ENCODE measurements at places on chromosomes 12 and 14.

DNA sequence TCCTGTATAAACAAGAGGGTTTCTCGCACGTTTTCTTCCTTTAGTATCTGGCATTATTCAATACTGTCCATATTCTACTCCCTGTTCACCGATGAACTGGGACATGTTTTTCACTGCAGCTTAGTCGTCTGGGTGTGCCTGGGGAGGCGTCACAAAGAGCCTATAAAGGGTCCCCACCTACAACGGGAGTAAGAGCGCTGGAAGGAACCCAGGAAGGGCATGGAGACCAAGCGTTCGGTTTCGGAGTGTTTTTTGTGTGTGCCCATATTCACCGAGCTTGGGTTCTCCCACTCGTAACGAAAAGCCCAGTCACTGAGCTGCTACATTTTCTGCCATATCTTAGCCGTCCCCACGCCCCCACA lies 592 bp upstream of the USP15 start:
- no peak for DNase-seq

- no peak for DNase-seq
These were observed 158.6 kb upstream of the PARP11 start for GRCh38 chr12:4031703-4032291.

DNA sequence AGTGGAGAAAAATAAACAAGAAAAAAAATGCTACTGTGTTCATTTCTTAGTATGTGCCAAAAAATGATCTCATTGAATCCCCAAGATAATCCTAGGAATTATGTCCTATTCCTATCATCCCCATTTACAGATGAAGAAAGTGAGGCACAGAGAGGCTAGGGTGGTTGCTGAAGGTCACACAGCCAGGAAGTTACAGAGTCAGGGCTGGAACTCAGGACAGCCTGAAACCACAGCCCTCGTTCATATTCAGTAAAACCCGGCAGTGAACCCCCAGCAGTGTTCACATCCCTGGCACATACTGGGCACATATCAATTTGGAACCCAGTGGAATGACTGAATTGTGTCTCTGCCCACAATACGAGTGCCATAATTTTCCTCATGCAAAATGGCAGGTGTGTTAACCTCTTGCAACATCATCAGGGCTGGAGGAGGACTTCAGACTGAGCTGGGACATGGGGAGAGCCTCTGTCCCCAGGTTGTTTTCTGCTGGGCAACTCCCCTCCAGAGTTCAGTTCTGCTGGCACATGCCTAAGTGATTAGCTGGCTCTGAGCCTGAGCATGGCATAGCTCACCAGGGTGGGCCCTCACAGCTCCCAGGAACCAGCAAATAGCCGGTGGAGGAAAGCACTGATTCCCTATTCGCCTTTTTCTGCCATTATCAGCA lies 2.0 kb upstream of the PPP1CC start:
- DNase-seq, result no peak

DNA sequence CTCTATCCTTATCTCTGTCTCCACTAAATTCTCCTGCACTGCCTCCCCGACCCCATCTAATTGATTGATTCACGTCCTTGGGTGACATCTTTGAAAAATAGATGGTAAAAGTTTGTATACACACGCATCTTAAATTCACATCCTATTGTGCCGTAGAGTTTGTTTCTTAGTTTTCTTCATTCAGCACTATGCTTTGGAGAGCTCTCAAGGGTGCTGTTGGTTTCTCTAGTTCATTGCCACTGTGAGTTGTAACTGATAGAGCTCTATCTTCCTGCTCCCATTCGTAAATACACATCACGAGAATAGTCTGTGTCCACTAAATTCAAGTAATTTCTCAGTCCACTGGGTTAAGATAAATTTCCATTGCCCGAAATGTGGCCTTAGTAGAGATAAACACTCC lies 1537.4 kb downstream of the AACS start:
- DNase-seq, result no peak

DNA sequence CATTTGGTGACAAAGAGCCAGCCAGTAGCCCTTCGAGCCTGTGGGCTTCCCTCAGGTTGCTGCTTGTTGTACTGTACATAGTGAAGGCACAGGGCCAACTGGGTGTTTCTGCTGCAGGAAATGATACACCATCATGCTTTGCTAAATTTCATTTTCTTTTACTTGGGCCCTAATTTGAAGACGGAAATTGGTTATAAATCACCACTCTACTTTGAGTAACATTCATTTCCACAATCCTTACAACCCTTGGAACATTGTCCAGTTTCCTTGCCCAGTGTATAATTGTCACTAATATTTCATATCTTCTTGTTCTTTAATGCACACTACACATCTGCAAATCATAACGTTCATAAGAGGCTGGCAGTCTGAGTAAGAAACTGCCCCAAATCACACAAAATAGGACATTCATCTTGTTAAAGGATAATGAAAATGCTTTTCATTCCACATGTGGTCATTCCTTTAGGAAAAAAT lies 30.2 kb downstream of the MSRB3 start:
- DNase-seq, result no peak

GRCh38 chr12:92331383-92331782 lies 185.7 kb upstream of the BTG1 start:
- DNase-seq, result no peak

DNA sequence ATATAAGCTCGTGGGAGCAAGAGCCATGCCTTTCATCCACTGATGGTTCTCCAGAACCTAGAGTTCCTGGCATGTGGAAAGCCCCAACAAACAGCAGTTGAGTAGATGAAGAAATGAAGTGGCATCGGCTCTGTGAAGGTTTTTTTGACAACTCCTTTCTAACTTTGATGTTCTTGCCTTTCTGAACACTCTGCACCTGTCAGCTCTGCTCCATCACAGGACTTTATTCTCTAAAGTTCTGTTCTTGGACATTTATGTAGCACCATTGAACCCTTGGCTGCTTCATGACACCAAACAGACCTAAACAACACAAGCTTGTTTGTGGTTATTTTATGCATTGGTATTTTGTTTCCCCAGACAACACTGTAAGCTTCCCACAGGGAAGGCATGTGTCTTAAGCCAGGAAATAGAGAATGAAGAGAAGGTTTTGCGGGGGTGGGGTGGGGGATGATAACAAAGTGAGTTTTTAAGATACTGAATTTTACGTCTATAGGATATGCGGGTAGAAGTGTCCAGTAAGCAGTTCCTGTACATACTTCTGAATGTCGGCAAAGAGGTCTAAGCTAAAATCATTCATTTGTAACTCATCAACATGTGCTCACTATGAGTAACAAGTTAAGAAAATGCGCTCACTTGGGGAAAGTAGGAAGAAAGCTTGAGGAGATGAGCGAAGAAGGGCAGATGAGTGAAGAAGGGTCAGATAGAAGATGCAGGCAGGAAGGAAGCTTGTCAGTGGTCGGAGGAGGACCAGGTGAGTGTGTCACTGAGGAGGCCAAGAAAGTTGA lies 146.0 kb upstream of the PLEKHG7 start:
- no peak for DNase-seq

DNA sequence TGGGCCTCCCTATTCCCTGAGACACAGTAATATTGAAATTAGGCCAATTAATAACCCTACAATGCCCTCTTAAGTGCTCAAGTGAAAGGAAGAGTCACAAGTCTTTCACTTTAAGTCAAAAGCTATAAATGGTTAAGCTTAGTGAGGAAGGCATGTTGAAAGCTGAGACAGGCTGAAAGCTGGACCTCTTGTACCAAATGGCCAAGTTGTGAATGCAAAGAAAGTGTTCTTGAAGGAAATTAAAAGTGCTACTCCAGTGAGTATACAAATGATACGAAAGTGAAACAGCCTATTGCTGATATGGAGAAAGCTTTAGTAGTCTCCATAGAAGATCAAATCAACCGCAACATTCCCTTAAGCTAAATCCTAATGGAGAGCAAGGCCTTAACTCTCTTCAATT lies 140.8 kb downstream of the PTCSC3 start:
- no peak for DNase-seq

- no peak for DNase-seq
These were observed 8.3 kb upstream of the SERPINA1 start for GRCh38 chr14:94396628-94397225.

- DNase-seq, result no peak
These were observed 113.8 kb upstream of the G2E3 start for GRCh38 chr14:30445011-30445793.

DNA sequence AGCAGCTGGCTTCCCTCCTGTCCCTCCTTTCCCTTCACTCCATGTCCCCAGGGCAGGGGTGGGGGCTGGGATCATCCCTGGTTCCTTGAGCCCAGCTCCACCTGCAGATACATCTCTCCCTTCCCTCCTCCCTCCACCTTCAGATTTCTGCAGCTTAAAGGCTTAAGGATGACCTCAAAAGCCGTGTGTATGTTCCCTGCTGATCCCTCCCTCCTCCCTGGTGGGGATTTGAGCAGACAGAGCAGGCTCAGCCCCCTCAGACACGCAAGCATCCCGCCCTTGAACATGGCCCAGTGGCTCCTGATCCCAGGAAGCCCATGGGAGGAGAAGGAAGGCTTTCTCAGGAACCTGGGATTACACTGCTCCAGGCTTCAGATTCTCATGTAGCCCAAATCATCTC lies 82.9 kb upstream of the RIN3 start:
- DNase-seq, result no peak

- no peak for DNase-seq
These were observed 176.3 kb upstream of the ATP2B1 start for GRCh38 chr12:89884952-89885351.

DNA sequence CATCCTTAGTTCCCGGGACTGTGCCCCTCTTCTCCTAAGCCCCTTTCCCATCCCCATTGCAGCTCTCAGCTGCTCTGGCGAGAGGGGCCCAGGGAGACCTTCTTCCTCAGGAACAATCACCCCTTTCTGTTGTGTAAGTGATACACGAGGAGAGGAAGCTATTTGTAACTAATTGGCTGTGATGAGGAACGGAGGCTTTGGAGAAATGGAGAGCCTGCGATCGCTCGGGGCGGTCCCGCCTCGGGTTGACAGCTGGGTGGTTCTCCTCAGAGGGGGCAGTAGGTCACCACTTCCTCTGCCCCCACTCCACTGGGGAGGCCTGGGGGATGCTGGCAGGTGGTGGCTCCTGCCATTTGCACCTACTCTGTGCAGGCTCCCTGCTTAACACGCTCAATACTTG lies 6.6 kb upstream of the PGF start:
- no peak for DNase-seq

DNA sequence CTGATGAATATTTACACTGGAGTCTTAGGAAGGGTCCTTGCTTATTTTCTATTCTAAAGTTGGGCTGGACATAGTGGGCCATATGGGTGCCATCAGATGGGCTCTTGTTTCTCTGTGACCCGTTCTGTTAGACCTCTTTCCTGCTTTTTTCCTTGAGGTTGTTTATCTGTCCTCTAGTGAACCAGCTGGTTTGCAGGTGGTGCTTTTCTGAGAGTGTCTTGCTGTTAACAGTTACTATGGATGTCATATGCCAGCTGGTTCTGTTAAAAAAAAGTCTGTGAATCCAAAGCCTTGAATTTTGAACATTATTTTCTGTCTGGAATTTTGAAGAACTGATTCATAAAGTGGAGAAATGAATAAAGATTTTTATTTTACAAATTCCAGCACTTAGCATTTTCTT lies 29.2 kb downstream of the ZC3H14 start:
- DNase-seq, result no peak

DNA sequence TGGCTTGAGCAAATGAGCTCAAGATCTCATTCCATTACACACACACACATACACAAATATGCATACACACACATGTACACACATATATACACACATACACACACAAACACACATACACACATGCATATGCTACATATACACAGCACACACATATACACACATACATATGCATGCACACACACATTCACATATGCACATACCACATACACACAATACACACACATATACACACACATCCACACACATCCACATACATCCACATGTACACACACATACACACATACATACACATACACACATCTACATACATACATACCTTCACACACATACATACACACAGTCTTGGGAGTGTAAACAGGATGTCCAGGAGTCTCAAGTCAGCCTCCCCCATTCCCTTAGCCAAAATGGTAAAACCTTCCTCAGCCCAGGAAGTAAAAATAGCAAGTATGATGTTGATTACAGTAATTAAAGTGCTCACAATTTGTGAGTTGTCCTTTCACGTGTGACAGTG lies 12.8 kb downstream of the HHIPL1 start:
- no peak for DNase-seq

- no peak for DNase-seq
These were observed 118.6 kb downstream of the TRMT5 start for GRCh38 chr14:60862283-60862682.

DNA sequence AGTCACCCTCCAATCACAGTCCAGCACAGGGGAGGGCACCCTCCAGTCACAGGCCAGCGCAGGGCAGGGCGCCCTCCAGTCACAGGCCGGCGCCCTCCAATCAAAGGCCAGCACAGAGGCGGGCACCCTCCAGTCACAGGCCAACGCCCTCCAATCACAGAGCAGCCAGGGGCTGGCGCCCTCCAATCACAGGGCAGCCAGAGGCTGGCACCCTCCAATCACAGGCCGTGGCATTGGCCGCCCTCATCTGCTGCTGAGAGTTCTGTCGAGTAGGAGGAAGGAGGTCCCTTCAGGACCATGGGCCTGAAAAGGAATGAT lies 26.6 kb downstream of the DDX51 start:
- no peak for DNase-seq

DNA sequence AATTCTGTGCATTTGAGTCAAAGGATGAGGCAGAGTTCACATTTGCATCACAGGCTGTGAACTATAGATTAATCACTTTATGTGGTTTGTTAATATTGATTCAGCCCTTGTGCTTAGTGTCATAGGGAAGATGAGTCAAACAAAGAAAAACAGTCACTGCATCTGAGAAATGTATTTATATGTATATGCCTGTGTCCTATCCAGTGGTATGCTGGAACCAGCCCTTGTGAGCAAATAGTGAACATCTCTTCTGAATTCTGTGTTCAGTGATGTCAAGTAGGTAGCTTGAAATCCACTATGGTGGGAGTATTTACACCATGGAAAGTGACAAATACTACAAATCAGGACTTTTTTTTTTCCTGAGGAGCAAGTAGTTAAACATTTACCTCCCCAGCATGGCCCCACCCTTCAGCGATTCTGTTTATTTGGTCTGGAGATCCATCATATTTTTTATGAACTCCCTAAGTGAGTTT lies 128.5 kb downstream of the HMGA2 start:
- no peak for DNase-seq

DNA sequence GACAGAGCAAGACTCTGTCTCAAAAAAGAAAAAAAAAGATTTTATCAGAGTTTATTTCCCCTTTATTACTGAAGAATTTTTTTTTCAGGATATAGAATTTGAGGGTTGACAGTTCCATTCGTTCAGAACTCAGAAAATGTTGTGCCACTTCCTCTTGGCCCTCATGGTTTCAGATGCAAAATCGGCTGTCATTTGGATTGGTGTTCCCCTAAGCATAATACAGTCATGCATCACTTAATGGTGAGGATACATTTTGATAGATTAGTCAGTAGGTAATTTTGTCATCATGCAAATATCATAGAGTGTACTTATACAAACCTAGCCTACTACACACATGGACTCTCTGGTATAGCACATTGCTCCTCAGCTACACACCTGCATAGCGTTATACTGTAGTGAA lies 263.9 kb upstream of the RTL1 start:
- DNase-seq, result no peak

- no peak for DNase-seq
These were observed 169.9 kb downstream of the DPF3 start for GRCh38 chr14:72723858-72724530.

GRCh38 chr14:24167469-24168114 lies 4.3 kb upstream of the REC8 start:
- DNase-seq, result no peak

- no peak for DNase-seq
These were observed 106.3 kb downstream of the SPTSSA start for GRCh38 chr14:34355584-34356263.

Data from KG1 (cell line).